Activated naive CD8-positive, alpha-beta T cell treated with anti-CD3 and anti-CD28 coated beads for 36 hours (primary cell): ENCODE measurements at places on chromosomes 3 and 15. TPM values are rescaled to one million over a fixed set of nuclear protein-coding genes. Genes with fewer than 3 reads are reported as not detected.

The GREM1 gene
- not detected for total RNA-seq

The SLC9A9 gene
- total RNA-seq, result 2.3 TPM

The ZKSCAN7 gene
- 4.4 TPM for total RNA-seq

The CELF6 gene
- total RNA-seq, result 0.16 TPM

The STRC gene
- total RNA-seq, result 0.54 TPM

The HYAL1 gene
- not detected for total RNA-seq

The IQCF6 gene
- total RNA-seq, result not detected

The PLA2G4D gene
- total RNA-seq, result not detected

The PRTG gene
- not detected for total RNA-seq

The GNAT1 gene
- not detected for total RNA-seq

The GPR62 gene
- not detected for total RNA-seq

The CCDC39 gene
- total RNA-seq, result not detected

The IQCF5 gene
- not detected for total RNA-seq

The LSAMP gene
- not detected for total RNA-seq

The IL17RB gene
- not detected for total RNA-seq

The SOX2 gene
- total RNA-seq, result not detected

The ARNT2 gene
- total RNA-seq, result not detected

The KLHL40 gene
- not detected for total RNA-seq

The FSTL1 gene
- 1.6 TPM for total RNA-seq

The MINAR1 gene
- total RNA-seq, result 0.46 TPM

The GALNT15 gene
- not detected for total RNA-seq

The TTLL13 gene
- total RNA-seq, result 0.41 TPM

The VILL gene
- 14.4 TPM for total RNA-seq

The KIF15 gene
- 36.7 TPM for total RNA-seq
